ENCODE measurements at places on chromosomes 3 and 15.

GRCh38 chr3:128152419-128153155, 694 bp upstream of the EEFSEC start:
- DNase-seq: no peak

GRCh38 chr3:51967384-51968169, at the start of gene PCBP4:
PCBP4 (minus strand) TSS chr3:51967454; CDS start chr3:51961240, 6,214 bp downstream.
- DNase-seq: peak; percentile 67

DNA sequence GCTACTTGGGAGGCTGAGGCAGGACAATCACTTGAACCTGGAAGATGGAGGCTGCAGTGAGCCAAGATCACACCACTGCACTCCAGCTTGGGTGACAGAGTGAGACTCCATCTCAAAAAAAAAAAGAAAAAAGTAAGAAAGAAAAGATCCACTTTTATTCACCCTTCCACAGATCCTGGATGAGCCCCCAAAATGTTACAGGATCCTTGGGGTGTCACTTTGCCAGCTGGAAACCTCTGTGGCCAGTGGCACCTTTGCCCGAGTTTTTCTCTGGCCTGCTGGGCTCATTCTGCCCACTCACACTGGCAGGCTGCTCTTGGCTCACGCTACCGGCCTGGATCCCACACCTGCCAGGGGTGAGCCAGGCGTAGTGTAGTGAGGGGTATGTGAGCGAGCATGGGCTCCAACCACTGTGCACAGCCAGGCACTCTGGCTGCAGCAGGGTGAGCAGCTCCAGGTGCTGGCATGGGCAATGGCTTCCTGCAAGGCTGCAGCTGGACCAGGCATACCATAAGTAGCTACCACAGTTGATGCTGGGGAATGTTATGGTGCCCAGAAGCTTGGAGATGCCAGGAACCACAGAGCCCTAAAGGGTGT, 57.8 kb upstream of the C15orf39 start:
- DNase-seq: no peak

- no peak for DNase-seq
These were observed 4.4 kb upstream of the VIPR1 start for GRCh38 chr3:42498034-42498433.

DNA sequence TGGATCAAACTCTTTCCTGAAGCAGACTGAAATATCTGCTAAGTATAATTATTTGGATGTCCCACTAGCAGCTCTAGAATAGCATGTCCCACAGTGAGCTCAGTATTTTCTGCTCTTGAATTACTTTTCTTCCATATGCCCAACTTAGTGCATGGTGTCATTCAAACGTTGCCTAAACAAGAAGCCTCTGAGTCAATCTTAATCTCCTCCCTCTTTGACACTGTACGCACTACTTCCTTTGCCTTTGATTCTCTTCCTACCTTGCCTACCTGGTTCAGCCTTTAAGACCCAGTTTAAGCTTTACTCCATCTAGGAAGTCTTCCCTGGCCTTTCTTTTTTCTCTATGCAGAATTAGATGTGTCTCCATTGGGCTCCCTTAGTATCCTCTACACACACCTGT, 54.5 kb downstream of the SEC22A start:
- no peak for DNase-seq

- no peak for DNase-seq
These were observed 376.2 kb upstream of the RORA start for GRCh38 chr15:61605343-61605742.

- no peak for DNase-seq
These were observed 29.5 kb upstream of the NRROS start for GRCh38 chr3:196609805-196610515.

- DNase-seq: no peak
These were observed 609.9 kb upstream of the CFAP20DC start for GRCh38 chr3:59659755-59660154.

- no peak for DNase-seq
These were observed 283.1 kb upstream of the ARL6 start for GRCh38 chr3:97481416-97481815.

DNA sequence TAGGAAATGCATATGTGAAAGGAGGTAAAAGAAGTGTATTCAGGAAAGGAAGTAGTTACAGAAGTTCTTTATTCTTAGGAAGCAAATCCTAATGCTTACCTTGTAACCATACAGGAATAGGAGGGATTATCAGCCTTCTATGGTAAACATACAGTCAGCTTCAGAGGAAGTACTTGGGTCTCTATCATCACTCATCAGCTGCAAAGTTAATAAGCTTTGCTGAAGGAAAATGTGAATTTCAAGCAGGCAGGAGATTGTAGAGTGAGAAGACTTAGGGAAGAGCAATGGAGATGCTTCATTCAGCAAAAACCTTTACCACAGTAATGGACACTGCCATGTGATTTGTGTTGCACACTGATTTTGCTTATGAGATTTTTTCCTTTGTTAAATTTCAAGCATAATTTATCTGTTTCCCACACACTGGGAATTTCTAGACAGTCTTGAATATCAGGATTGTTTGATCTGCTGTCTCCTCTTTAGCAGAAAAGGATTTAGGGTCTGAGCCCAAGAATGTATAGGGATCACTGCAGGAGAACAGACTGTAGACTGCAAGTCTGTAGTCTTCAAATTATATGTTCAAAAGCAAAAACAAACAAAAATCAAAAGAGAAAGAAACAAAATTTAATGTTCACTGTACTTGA, 150.8 kb downstream of the ZNF609 start:
- no peak for DNase-seq

DNA sequence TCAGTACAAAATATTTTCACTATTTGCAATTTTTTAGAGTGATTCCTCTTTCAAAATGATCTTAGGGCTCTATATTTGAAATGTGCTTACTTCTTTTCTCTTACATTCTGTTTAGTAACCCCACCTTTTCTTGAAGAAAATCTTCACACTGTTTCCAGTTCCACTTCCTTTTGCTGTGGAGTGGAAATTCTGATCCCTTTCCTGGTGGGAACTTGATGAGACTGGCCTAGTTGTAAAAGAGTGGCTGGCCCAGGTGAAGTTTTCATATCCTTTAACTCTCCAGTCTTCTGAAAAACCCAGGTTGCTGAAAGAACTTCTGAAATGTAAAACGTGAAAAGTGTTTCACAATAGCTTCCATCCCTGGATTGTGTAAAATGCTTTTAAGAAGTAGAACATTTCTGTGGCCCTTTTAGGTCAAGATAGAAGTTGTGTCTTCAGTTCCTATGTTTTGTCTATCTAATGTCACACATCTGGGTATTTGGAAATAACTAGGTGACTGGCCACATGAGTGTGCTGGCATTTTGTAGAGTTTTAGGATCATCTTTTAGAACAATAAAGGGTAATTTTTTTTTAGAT, 84.8 kb upstream of the LRIG1 start:
- no peak for DNase-seq

DNA sequence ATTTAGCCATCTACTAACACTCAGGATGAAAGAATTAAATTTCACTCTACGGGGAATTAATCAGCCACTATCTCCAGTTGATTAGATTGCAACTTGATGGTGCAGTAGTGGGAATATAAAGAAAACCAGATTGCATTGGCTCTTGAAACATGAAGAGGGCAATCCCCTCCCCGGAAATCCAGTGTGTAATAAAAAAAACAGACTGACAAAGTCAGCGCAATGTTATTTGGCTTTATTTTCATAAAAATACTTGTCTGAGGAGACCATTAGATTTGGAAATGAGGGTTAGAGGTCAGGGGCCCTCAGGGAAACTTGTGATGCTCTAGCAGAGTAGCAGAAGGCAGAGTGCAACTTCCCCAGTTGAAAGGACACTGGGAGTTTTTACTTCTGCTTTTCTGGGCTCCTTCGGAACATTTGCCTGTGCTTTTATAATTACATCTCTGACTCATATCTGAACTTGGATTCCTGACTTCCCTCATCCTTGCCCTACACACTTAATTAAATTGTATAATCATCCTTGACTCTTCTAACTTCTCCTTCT, 326.8 kb downstream of the TUSC7 start:
- peak; percentile 92 for DNase-seq

DNA sequence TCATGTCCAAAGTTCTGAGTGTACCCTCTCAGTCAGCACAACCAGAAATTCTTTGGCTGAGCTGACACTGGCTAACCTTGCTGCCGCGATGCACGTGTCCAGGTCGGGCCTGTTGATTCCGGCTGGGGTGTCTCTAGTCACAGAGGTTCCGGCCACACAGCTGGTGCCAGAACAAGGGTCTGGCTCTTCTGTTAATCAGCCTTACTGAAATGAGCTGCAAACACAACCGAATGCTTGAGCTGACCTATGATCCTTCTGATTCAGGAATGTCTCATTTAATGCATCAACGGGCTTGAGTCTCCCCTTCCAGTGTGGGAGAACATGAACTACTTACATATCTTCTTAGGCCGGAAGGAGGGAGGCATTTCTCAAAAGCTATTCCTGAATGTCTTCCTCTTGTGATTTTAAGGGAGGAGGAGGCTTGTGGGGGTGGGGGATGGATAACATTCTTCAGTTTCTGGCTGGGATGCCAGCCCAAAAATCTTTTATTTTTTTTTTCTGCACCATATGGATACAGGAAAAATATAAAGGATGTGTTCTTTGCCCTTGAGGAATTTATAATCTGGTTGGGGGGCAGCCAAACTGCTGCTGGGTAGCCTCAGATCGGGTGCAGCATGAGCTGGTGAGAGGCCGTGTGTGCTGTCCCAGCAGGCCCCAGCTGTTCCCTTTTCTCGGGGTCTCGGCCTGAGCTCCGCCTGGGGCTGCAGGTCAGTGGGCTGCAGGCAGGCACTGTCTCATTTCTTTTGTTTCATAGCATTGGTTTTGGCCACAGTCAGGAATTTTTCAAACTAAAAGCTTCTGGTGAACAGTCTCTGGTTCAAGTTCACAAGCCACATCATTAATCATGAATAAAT, 319.1 kb upstream of the TBL1XR1 start:
- DNase-seq: peak; percentile 87

GRCh38 chr15:73607843-73608242, 25.3 kb downstream of the NPTN start:
- no peak for DNase-seq

GRCh38 chr3:64449026-64449425, 223.8 kb upstream of the PRICKLE2 start:
- DNase-seq: no peak

GRCh38 chr3:166519443-166519842, 682.2 kb upstream of the BCHE start:
- DNase-seq: no peak

DNA sequence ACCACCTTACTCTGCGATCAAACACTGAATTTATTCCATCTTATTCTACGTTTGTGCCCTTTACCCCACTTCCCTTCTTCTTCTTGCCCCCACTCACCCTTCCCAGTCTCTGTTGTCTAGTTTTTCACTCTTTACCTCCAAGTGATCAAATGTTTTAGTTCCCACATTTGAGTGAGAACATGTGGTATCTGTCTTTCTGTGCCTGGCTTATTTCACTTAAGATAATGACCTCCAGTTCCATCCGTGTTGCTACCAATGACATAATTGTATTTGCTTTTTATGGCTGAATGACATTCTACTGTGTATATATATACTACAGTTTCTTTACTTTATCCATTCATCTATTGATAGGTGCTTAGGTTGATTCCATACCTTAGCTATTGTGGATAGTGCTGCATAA, 78.8 kb downstream of the PDCD6IP start:
- DNase-seq: no peak

GRCh38 chr3:5195605-5196004, 8.1 kb downstream of the EDEM1 start:
- peak; percentile 56 for DNase-seq

DNA sequence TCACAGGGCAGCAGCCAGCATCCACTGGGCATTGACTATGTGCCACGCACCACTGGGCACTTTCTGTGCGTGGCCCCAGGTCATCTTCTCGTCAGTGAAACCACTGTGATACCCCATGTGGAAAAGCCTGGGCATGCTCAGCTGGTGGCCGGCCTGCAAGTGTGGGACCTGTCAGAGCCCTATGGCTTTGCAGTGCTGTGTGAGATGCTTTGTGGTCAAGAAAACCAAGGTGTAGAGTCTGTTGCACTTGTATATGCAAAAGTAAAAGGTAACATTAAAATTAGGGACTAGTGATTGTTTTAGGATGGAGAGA, 69.5 kb downstream of the PGPEP1L start:
- DNase-seq: no peak

DNA sequence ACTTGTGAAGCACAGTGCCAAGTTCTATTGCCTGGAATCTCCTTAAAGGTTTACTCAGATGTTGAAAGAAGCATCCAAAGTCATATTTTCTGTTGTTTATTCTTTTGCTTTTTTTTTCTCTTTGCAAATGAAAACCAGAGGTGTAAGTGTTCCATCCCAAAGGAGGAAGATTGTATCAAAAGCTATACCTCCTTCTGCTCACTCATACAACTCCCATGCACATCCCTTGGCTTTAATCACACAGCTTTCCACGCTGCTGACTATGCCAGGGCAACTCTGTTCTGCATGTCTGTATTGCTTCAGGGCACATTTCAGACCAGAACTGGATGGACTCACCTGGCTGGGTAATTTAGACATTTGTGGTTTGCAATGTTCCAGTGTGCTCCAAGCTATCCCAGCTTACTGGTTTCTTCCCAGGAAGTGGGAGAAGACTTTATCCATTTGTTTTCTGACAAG, 399.6 kb upstream of the TBL1XR1 start:
- DNase-seq: no peak

GRCh38 chr15:68326711-68327354, 49.3 kb downstream of the FEM1B start:
- DNase-seq: no peak

- no peak for DNase-seq
These were observed 14.7 kb upstream of the DLL4 start for GRCh38 chr15:40914486-40914885.

- DNase-seq: peak; percentile 95
These were observed 106.3 kb upstream of the ABHD17C start for GRCh38 chr15:80588801-80589200.

DNA sequence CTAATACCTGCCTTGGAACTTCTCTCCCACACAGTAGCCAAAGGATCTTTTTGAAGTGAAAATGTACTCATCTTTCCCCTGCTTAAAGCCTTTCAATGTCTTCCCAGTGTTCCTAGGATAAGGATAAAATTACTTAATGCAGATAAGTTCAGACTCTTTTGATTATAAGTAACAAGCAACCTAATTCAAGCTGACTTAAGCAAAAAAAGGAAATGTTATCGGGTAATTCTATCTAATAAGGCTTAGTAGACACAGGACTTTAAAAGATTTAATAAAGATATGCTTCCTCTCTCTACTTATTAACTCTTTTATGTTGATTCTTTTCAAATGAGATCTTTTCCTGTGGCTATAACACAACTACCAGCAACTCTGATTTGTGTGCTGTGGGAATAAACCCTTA, 284.2 kb downstream of the OXSM start:
- no peak for DNase-seq

GRCh38 chr3:154971341-154971740, 108.8 kb upstream of the MME start:
- DNase-seq: no peak

GRCh38 chr3:194977356-194977755, 291.7 kb downstream of the FAM43A start:
- no peak for DNase-seq

All from EL (cell line).